ENCODE measurements at places on chromosomes 5 and 9. TPM values are rescaled to one million over a fixed set of nuclear protein-coding genes. Genes with fewer than 3 reads are reported as not detected.

Gene PCDHB16
- 11.8 TPM for total RNA-seq

Gene CCL21
- total RNA-seq: 12.0 TPM

Gene PLAC8L1
- total RNA-seq: not detected

Gene C8G
- total RNA-seq: not detected

DNA sequence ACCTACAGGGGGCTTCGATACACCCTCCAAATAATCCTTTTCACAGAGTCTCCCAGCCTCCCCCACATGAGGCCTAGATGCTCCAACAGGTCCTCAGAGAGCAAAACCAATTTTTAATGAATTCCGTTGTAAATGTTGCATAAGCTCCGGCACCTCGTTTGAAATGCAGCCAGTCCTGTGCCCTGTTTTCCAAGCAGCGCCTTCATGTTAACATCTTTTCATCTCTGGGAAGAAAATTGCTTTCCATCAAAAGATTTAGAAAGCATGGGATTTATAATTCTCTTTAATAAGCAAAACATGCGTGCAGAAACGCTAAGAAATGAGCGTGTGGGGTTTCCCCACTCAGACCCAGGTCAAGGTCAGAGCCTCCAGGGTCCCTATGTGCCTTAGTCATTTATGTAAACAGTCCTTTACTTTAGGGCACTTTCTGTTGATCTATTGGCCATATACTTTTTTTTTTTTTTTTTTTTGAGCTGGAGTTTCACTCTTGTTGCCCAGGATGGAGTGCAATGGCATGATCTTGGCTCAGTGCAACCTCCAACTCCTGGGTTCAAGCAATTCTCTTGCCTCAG, 177.5 kb upstream of the S1PR3 start:
- no peak for DNase-seq

- no peak for DNase-seq
These were observed 121.4 kb downstream of the ENC1 start for GRCh38 chr5:74519161-74519571.

DNA sequence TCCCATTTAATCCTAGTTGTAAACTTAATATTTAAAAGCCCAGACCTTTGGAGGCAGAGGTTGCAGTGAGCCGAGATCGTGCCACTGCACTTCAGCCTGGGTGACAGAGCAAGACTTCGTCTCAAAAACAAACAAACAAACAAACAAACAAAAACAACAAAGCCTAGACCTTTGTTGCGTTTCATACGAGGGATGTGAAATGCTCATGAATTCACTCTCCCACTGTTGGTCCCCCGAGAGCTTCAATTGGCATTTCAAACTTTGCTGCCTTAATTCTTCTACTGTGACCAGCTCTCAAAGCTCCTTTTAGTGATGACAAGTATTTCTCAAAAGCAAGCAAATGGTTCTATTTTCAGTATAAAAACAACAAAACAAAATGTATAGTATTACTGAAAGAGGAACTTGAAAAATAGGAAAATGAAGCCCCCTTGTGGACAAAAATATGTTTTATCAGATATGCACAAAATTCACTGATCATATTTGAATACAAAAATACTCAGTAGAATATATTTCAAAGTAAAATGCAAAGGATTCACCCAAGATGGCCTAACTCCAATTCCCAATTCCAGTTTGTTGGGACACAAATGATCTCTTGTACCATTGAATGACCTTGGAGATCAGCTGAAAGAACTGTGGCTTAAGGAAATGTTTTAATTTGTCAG, 140.4 kb downstream of the ESM1 start:
- no peak for DNase-seq

DNA sequence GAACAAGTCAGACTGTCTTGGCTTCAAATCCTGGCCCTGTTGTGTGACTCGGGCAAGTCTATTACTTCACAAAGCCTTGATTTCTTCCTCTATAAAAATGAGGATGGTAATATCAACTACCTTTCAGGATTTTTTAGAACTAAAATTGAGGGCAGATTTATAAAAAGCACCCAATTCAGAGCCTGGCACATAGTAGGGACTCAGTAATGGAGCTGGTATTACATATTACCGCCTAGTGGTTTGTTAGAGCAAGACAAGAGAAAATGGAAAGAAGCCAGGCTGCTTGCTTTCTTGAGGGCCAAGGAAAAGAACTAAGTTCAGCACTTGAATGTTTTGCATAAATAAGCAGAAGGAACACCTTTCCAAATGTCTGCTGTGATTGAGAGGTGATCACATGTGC, 19.4 kb downstream of the ZNF346 start:
- no peak for DNase-seq

DNA sequence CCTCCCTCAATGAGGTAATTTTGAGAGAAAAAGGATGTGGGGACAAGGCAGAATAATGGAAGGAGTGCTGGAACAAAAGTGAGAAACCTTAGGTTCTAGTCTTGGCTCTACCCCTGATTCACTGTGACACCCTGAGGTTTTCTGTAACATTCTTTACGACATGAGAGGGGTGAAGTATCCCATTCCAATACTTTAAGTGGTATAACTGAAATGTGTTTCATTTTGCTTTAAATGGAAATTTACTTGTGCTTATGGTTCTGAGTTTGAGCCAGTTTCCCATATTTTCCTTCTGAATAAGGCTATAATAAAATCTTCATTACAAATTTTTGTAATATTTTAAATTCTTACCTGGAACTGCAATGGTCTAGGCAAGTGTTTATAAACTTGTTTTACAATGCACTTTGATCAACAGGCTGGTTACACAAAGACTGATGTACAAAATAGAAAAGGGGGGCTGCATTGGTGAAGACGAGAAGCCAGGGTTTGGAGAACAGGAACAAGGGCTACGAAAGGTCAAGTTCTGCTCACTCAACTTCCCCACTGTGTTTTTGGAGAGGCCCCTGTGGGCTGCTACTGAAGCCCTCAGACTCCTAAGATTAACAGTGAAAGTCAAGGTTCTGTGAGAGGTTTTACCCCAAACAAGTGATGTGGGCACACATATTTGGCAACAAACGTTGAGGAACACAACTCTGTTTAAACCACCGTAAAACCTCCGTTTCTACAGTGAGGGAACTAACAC, 171.9 kb upstream of the ELL2 start:
- DNase-seq: no peak

DNA sequence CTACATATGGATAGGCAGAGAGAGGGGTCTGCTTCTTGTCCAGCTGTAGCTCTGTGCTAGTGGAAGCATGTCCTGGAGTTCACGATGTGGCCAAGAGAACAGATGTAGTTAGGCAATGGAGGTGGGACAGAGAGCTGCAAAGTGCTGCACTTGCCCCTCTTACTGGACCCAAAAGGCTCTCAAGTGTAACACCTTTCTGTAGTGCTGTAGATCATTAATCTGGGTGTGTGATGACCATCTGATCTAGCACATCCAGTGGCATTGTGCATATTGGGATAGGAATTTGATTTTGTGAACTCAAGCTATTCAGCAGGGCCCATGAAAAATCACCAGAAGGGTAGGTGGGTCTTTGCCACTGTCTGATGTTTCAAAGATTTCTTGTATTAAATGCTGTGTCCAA, 151.4 kb downstream of the KDM4C start:
- DNase-seq: no peak

- DNase-seq: no peak
These were observed 902 bp downstream of the THG1L start for GRCh38 chr5:157732130-157732514.

- DNase-seq: peak; percentile 55
These were observed 86.0 kb upstream of the SLC30A5 start for GRCh38 chr5:69007726-69008368.

DNA sequence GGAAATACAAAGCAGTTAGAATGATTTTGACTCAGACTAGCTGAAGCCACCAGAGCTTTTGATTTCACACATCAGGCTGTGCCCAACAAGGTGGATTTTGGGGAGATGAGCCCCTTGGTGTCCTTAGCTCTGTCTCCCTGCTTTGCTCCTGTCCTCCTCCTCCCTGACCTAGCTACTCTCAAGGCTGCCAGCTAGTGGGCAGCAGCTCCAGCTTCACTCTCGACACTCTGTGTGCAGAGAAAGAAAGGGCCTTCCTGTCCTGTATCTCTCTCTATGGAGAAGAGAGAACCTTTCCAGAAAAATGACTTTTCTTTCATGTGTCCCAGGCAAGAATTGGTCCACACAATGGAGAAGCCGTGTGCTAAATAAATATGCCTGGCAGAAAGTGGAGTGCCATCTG, 446.2 kb downstream of the SEMA5A start:
- DNase-seq: no peak

- no peak for DNase-seq
These were observed 132.4 kb downstream of the EFNA5 start for GRCh38 chr5:107538331-107538730.

DNA sequence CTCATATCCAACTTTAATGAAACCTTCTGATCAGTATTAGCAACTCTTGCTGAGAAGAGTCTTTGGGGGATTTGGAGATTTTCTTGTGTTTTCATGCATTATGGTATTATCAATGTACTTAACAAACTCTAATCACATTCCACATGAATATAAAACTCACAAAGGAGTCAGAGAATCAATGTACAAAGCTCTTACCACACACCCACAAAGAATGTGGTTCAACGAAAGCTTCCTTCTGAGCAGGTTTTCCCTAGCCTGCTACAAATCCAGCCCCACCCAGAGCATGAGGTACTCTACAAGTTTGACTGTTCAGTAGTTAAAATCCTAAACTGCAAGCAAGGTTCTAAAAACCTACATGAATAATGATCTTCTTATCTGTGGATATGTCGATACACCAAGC, 210.1 kb downstream of the TARS1 start:
- no peak for DNase-seq

- no peak for DNase-seq
These were observed 101.6 kb downstream of the CDH12 start for GRCh38 chr5:22751536-22751935.

DNA sequence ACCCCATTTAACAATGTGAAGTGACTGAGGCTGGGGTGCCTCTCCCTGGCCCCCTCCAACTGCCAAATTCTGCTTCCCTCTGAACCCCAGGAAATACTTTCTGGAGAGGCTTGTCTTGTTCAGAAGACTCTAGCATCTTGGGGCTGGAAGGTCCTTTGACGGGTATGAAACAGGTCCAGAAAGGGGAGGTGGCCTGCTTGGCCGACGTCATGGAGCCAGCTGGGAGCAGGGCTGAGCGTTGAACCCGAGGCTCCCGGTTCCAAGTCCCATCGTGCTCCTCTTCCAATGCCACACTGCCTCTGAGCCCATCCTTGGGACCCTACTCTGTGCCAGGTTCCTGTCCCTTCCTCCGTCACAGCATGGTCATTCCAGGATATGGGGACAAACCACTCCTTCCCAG, 46.9 kb downstream of the NDST1 start:
- no peak for DNase-seq

DNA sequence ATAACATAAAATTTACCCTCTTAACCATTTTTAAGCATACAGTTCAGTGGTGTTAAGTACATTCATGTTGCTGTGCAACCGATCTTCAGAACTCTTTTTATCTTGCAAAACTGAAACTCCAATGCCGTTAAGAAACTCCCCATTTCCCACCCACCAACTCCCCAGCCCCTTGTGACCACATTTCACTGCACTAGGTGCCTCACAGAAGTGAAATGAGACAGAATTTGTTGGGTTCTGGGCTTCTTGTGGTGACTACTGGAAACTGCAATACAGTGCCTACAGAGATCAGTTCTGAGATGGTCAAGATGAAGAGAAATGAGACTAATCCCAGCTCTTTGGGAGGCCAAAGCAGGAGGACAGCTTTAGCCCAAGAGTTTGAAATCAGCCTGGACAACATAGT, 202.1 kb upstream of the SLC30A5 start:
- no peak for DNase-seq
